ENCODE measurements at places on chromosomes 2 and 18.

- DNase-seq: no peak
Observed at GRCh38 chr2:42102024-42102590, 54.3 kb downstream of the PKDCC start.

DNA sequence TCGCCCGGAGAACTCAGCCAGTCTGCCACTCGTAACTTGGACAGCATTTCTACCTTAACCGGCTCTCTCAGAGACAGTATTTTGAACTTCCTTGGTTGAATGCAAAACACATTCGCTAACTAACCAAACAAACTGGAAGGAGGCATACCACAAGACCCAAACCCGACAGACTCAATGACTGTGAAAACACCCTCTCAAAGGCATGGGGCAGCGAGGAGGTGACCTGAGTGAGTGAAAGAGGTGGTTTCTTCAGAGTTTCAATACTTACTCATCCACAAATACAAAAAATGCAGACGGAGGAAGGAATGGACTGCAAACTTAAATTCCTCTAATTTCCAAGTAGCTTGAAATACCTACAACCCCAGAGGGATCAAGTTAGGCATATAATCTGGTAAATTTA is 132.9 kb downstream of the GAREM1 start:
- DNase-seq: no peak

GRCh38 chr2:71936076-71937030 is 211.3 kb downstream of the CYP26B1 start:
- DNase-seq: no peak

DNA sequence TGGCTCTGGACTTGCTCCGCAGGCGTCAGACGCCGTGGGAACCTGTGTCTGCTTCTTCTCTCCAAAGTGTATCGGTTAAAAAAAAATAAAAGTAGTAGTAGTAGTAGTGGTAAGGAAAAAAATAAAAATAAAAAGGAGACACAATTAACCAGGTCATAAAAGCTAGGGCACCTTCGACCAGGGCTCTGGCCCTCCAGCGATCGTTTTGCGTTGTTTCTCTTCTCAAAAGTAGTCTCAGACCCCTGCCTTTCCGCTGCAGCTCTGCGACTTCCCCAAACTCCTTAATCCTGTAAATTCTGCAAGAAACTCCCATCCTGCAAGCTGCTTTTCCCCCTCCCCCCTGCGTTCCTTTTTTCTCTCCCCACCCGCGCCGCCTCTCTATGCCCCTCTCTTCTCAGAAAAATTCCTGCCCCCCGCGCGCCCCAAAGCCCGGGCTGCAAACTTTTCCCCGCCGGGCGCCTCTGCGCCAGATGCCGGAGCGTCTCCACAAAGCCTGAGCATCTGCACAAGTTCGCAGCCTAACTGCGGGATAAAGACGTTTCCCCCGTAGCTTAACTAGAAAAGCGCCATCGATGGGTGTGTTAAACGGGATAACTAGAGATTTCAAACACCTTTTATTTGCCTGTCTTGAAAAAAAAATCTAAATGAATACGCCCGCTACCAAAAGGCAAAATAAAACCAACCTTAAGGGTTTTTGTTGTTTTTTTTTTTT is 1.8 kb upstream of the SALL3 start:
- DNase-seq: no peak

DNA sequence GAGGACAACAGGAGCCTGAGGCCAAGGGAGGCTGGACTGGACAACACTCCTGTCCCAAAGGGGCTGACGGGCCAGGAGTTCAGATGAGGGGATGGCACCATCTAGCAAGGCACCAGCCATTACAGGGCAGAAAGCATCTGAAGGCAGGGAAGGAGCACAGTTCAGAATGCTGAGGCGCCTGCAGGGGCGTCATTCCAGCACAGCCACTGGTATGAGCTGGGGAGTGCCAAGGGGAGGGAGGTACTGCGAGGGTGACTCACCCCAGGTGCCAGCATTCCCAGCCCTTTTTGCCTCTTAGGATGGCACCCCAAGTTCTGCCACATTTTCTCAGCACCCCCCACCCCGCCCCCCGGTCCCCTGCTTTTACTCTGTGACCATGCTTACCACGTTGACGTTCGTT is 129.8 kb upstream of the EPAS1 start:
- DNase-seq: no peak

DNA sequence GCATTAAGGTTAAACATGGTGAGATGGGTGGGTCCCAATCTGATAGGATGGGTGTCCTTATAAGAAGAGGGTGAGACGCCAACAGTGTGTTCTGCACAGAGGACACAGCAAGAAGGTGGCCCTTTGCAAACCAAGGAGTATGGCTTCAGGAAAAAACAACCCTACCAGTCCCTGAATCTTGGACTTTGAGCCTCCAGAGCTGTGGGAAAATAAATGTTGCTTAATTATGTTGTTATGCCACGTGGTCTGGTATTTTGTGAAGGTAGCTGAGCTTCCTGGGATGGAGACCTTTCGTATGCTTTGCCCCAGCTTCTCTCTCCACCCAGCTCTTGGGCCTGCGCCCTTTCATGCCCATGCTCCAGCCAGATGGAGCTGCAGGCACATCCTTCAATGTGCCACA is 114.2 kb upstream of the EPC2 start:
- no peak for DNase-seq

Data from cortex of kidney (tissue), 1 donor.